ENCODE measurements at places on chromosomes 1 and 21.

DNA sequence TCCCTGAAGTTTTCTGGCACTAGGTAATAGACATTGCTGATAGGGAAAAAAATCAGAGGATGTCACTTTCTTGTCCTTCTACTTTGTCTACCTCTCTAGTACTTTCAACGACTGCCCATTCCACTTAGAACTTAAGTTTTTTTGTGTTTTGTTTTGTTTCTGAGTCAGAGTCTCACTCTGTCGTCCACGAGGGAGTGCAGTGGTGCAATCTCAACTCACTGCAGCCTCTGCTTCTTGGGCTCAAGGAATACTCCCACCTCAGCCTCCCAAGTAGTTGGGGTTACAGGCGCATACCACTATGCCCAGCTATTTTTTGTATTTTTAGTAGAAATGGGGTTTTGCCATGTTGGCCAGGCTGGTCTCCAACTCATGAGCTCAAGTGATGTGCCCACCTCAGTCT, 79.2 kb downstream of the SGIP1 start:
- DNase-seq = no peak

GRCh38 chr1:25257196-25257595, 9.9 kb upstream of the RSRP1 start:
- no peak for DNase-seq

DNA sequence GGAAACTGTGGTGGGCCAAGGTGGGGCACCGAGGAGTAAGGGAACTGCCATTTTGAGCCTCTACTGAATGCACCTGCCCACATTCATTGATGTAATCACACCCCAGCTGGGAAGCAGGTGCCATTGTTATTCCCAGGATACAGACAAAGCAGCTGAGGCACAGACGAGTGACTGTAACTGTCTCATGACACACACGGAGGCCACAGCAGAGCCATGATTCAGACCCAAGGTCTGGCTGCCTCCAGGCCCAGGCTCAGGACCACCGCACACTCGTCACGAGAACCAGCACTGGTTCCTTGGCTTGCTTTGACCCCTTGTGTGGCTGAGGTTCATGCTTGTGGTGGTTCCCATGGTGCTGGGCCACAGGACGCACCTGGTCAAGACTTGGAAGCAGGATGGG, 45.6 kb upstream of the CLIC4 start:
- no peak for DNase-seq

- DNase-seq = no peak
Measured at GRCh38 chr21:36155603-36156338, 853 bp upstream of the DOP1B start.

GRCh38 chr1:21290546-21290944, 282 bp upstream of the ECE1 start:
- DNase-seq = no peak

DNA sequence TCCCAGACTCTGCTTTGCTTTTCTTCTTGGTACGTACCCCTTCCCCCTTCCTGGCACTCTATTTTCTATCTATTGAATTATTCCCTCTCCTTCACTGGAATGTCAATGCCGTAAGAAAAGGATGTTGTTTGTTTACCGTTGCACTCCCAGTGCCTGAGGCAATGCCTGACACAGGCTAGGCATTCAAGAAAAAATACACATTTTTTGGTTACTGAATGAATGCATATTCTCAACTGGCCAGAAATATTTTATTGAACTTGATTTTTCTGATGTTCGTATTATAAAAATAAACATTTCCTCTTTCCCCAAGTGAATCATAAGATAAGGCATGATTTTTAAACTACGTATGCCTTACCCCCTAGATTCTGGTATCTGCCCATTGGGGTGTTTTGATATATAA, 41.2 kb downstream of the GNG12 start:
- no peak for DNase-seq

- DNase-seq = no peak
Measured at GRCh38 chr1:234918961-234919761, 209.5 kb downstream of the TOMM20 start.

DNA sequence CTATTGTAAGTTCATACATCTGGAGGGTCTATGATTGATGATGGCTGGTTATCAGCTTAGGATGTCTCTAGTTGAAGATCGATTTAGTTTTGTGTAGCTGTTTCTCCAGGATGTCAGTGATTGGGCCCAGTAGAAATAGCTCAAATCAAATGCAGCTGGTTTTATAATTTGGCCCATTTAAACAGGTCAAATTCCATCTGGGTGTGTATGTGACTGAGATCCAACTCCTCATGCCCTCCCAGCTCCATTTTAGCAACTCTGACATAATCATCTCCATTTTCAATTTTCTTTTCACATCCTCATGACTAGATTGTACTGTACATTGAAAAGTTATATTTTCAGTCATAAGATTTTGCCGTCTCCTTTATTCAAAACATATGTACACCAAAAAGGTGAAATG, 99.2 kb downstream of the TPR start:
- DNase-seq = no peak

GRCh38 chr1:94783342-94784189, 36.6 kb upstream of the SLC44A3 start:
- DNase-seq = no peak

DNA sequence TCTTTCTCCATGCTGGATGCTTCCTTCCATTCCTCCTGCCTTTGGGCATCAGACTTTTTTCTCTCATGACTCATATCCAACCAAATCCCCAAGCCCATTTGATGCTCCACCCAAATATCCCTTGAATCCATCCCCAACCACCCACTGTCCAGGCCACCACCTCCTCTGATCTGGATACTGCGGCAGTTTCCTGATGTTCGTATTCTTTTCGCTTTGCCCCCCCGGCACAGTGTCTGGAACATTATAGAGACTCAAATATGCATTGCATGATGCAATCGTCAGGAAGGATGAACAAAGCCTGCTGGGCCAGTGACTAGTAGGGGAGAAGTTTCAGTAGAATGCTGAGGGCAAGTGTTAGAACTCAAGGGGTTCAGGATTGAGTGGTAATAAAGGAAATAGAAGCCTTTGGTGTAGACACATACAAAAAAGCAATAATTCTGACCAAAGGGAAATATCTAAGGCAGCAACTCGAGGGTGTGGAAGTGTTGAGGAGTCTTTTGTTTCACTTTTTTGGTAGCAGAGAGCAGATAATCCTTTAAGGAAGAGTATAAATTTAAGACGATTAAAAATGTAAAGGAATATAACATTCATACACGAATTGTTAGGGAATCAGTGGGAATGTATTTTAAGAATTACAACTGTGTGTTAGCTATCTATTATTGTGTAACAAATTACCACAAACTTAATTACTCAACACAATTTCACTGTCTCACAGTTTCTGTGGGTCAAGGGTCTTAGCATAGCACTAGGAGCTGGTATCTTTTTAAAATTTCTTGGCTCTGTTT, 7.5 kb downstream of the S100A11 start:
- no peak for DNase-seq

GRCh38 chr1:1827089-1827848, 49.0 kb upstream of the NADK start:
- no peak for DNase-seq

DNA sequence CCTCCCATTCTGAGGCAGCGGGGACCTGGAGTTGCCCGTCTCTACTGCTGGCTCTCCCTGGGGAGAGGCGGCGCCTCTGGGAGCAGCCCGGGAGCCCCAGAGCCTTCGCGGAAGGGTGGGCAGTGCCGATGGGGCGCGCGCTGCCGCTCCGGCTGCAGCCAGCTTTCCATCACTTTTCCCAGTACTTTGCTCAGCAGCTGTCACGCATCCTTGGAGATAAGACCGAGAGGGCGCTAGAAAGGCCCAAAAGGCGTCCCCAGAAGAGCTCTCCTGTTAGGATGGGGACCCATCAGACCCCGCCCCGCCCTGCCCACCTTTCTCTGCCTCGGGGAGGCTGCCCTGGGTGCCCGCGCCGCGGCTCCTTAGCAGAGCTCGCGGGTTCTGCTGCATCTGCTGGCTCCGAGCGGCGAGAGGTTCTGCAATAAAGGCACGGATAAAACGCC, 534 bp downstream of the KCNH1 start:
- DNase-seq = no peak

DNA sequence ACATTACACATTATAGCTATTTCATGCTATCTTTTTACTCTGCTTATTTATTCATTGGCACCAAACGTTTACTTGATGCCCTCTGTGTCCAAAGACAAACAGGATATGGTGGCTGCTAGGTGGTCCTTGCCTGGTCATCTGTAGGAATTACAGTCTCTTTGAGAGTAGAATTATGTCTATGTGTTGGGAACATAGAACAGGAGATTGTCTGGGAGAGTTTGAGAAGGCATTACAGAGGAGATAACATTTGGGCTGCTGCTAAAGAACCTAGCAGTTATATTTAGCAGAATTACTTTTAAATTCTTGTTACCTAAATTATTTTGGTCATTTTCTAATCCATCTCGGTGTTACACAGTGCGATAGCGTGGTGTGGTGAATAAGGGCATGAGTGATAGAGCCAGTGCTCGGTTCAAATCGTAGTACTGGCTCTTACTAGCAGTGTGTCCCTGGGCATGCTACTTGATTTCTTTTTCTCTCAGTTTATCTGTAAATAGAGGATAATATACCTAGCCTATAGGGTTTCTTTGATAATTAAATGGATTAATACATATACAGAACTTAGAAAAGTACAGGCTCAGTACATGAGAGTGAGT, 20.5 kb downstream of the RRP15 start:
- no peak for DNase-seq

- no peak for DNase-seq
Measured at GRCh38 chr1:108077991-108078390, 113.0 kb upstream of the VAV3 start.

DNA sequence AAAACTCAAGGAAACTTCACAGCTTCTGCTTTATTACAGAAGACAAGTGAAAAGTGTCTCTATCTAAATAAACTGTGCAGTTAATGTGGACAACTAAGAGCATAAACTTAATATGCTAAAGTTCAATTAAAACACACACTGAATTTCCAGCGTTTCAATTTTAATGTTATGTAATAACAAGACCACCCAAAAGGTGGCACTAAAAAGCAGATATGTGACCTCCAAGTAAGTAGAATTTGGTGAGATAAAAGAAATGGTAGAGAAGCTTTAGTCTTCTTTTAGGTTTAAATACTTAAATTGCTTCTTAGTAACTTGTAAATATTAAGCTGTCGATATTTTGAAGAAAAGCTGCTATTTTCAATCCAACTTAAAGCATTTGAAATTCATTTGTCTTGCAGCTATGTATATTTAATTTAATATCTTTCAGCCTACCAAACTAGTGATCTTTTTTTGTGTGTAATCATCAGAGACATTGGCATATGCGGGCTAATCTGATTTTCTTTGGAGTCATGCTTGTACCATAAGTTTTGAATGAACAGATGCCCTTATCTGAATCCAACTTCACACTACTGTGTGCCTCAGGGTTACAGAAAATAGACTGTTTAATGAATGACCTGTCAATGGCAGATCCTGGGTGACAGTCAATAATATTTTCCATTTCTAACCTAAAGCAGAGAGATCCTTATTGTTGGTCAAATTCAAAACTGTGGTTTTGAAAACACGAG, 36.5 kb upstream of the ADAMTS1 start:
- no peak for DNase-seq

DNA sequence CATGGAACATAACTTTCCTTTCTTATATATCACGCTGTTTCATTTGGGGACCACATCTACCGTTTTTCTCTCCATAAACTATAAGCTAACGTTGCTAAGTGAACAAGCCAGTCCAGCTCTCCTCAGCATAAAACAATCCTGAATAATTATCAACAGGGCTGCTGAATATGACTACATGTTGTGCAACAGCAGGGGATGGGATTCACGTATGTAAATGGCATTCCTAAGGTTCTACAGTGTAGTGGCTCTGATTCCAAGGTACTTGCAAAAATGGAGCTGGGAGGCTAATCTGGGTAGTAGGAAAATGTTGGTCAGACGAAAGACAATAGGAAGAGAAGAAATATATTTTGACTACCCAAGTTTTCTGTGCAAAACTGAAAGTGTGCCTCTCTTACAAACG, 262.8 kb downstream of the RWDD3 start:
- DNase-seq = no peak

- no peak for DNase-seq
Measured at GRCh38 chr1:211648980-211649934, 26.2 kb downstream of the NEK2 start.

DNA sequence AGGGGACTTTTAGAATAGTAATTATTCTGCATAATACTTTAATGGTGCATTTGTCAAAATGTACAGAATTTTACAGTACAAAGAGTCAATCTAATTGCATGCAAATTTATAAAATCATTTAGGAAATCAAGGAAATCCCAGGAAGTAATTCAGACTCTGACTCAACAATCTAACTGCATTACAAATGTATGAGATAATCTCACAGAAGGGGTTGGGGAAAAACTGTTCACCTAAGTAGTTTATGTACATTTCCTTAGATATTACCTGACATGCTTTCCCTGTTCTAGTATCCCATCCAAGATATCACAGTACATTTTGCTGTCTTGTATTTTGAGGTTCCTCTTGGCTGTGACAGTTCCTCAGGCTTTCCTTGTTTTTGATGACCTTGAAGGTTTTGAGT, 4.7 kb downstream of the CRB1 start:
- DNase-seq = no peak

- no peak for DNase-seq
Measured at GRCh38 chr1:163813251-163813650, 491.5 kb downstream of the NUF2 start.

GRCh38 chr1:187465441-187465840, 636.7 kb downstream of the PLA2G4A start:
- DNase-seq = no peak

GRCh38 chr1:33288976-33289857, 31.7 kb downstream of the A3GALT2 start:
- DNase-seq = no peak

- DNase-seq = no peak
Measured at GRCh38 chr1:155207806-155208540, at the start of gene THBS3. Gene THBS3, minus strand, starts transcription at chr1:155207897. Its CDS starts 21 bp downstream, at chr1:155207876.

DNA sequence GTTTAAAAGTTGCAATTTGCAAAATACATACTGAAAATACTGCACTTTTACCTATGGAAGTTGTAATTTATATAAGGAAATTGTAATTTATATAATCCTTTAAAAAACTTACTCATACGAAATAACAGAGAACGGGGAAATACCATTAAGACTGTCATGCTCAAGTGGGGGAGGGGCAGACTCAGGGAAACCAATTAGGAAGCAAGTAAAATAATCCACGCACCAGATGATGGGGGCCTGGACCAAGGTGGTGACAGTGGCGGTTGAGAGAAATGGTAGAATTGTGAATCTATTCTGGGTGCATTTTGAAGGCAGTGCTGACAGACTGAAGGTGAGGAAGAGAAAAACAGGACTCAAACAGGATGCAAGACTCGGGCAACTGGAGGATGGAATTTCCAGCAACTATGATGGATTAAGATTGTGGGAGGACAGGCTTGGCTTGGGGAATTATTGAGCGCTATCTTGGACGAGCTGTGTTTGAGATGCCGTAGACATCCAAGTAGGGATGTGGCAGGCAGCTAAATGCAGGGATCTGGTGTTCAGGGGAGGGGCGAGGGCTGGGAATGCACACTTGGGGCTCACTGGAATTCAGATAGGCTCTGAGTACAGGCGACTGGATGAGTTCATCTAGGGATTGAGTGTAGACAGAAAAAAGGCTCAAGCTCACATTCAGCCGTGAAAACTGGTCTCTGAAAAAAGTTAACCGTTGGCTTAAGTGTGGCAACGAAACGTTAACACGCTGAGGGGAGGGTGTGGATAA, 977 bp downstream of the LCA5L start:
- DNase-seq = no peak
